ENCODE measurements at places on chromosomes 1 and 21.
A peak's percentile ranks its signal among the peaks of the same experiment; 100 is the strongest.

DNA sequence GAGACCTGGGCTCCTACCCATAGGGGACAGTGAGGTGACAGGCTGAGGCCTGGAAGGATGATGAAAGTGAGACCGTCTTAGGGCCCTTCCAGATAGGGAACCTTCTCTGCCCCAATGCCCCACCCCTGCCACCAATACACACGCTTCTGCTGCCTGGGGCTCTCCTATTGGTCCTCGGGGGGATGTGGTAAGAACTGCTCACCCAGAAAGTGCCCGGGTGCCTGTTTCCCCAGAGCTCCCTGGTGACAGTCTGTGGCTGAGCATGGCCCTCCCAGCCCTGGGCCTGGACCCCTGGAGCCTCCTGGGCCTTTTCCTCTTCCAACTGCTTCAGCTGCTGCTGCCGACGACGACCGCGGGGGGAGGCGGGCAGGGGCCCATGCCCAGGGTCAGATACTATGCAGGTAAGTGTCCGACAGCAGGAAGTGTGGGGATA is 948 bp downstream of the SEMA4A start:
- DNase-seq, result peak; percentile 84

DNA sequence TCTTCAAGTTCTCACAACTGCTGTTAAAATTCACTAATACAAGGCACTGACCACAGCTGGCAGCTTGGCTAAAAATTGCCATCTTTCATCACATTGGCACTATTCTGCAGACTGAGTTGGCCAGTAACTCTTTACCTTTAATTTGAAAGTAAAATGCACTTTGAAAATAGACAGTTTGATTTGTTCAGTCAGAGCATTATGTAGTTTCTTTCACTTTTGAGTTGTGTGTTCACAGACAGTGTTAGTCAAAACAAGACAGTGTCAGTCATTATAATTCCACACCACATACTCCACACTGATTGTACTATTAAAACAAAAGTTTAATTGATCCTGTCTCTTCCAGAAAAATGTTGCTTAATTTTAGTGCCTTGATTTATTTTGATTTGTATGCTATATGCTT is 160.7 kb downstream of the SDCCAG8 start:
- no peak for DNase-seq

DNA sequence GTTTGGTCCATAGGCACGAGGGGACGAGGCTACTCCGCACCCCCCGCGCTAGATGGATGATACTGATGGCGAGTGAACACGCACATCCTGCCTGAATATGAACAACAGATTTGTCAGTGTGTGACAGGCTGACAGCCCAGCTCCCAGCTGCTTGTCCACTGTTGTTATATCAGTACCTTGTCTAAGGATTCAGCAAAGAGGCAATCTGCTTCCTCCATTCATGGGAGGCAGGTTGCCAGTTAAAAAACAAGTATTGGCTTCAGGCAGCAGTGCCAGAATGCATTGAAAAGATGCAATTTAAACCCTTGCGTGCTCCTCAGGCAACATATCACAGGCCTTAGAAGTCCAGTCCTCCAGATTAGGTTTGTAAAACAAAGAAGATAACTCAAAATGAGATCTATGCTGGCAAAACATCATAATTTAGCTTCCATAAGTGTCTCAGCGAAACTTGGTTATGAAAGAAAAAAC is 223.3 kb downstream of the GPATCH2 start:
- DNase-seq, result no peak

DNA sequence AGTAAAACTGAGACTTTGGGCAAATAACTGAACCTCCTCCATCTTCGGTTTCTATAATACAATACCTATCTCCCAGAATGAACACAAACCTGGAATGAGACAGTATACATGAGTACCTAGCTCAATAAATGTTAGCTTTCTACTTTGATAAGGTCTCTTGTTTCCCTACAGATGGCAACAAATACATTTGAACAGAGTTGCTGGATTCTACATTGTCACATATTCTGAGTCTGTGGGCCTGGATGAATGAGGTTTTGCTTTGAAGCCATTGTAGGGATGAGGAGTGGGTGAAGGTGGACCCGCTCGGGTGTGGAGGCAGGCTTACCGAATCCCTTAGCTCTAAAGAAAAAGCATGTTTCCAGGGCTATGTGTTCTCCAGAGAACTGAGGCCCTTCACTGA is 13.9 kb upstream of the FYB2 start:
- DNase-seq, result no peak

- no peak for DNase-seq
Observed at GRCh38 chr1:211605603-211606331, 26.8 kb upstream of the SLC30A1 start.

DNA sequence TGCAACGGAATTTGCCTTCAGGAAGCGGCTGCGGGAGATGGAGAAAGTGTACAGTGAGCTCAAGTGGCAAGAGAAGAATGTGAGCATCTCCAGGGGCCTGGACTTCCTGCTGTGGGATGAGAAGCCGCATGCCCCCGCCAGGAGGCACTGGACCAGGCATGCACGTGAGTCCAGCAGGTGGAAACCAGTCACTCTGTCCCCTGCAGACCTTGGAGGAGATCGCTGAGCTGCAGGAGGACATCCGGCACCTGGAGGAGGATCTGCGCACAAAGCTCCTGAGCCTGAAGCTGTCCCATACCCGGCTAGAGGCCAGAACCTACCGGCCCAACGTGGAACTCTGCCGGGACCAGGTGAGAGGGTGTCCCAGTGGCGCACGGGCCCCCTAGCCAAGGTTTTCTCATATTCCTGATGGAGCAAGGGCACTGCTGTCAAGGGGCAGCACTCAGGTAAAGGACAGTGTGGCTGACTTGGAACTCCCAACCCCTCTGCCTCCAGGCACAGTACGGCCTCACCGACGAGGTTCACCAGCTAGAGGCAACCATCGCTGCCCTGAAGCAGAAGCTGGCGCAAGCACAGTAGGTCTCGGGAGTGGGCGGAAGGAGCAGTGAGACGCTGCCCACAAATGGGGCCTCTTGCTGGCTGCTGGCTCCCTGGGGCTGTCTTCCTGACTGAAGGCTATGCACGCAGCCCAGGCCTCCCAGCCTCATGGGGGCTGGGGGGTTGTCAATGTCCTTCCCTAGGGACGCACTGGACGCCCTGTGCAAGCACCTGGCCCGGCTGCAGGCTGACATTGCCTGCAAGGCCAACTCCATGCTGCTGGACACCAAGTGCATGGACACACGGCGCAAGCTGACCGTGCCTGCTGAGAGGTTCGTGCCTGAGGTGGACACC is 1.2 kb upstream of the ADPRS start:
- no peak for DNase-seq

GRCh38 chr1:19811206-19811851 is 3.8 kb downstream of the RNF186 start:
- peak; percentile 72 for DNase-seq

Data from hematopoietic multipotent progenitor cell treated with erythropoietin and hydrocortisone succinate and interleukin-3 and kit ligand, for 6 days (in vitro differentiated cells).